Anterior cingulate cortex (tissue), 58 donors: ENCODE measurements at places on chromosomes 16 and 17.

GRCh38 chr16:24541233-24541933 is 2.0 kb downstream of the RBBP6 start:
- no peak for DNase-seq

- DNase-seq, result no peak
These were observed 53.0 kb downstream of the RPA1 start for GRCh38 chr17:1882836-1883235.

DNA sequence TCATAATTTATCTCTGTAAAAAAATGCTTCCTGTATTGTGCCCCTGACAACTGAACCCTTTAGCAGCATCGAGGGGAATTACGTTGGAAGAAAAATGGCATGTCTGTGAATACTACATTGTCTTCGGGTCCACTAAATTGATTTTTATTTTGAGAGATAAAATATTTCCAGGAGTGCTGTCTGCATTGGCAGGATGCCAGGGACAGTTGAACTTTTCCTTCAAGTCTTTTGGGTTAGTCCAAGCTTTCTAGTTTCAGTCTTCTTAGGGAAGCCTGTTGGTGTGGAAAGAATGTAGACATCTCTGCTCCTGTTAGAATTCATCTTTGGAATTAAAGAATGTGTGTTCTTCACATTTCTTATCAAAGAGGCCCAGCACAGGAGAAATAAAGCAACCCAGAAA is 557.9 kb downstream of the TMEM114 start:
- no peak for DNase-seq

GRCh38 chr16:87584271-87584670 is 18.0 kb upstream of the JPH3 start:
- no peak for DNase-seq

- no peak for DNase-seq
These were observed 80.8 kb upstream of the TRAP1 start for GRCh38 chr16:3797904-3798811.

GRCh38 chr16:886084-886543 is 84.7 kb downstream of the LMF1 start:
- peak; percentile 23 for DNase-seq

GRCh38 chr17:30933966-30934365 is 12.2 kb downstream of the ADAP2 start:
- DNase-seq, result no peak

- DNase-seq, result no peak
These were observed 12.0 kb downstream of the HOXB4 start for GRCh38 chr17:48565925-48566710.

- DNase-seq, result no peak
These were observed 97.1 kb downstream of the PITPNC1 start for GRCh38 chr17:67474081-67474661.

DNA sequence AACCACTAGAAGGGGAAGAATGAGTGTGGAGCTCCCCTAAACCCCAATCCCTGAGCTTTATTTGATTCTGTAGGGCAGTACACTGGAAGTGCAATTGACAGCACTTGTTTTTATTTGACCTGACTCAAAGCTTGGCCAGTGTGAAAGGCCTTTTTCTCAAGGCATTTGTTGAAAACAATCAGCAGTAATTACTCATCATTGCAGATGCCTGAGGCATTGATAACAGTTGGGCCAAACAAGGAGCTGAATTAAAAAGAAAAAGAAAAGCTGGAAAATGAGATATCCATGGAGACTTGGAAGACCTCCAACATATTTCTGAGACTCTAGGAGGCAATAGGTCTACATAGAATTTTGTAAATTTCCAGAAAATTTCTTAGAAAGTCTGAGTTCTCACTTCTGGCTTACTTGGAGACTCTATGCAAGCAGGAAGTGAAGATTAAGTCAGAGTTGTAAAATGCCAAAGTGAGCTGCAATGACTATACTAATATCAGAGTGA is 200.8 kb upstream of the KCNJ16 start:
- no peak for DNase-seq

DNA sequence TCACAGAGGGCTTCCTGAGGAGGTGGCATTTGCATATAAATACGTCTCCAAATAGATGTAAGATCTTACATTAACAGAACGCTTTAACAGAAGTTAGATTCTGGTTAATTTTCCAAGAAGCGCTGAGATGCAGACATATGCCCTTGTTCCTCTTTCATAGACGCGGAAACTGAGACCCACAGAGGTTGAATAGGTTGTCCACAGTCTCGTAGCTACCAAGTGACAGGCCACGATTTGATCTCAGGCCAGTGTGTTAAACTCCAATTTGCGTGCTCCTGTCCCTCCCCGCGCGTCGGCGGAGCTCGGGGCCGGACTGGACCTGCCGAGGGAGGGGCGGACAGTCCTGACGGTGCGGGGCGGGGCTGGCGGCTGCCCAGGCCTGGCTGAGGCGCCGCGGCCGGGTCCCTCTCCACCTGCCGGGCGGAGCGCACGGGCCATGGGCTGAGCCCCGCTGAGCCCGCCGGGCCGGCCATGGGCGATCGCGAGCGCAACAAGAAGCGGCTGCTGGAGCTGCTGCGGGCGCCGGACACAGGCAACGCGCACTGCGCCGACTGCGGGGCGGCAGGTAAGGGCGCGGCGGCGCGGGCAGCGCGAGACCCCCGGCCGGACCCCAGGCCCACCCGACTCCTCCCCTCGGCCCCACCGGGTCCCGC is at the start of gene ADAP2:
ADAP2 (plus strand) TSS at position 402 of the 653 bp plus-strand sequence; CDS start at position 472, 70 bp downstream.
- no peak for DNase-seq

DNA sequence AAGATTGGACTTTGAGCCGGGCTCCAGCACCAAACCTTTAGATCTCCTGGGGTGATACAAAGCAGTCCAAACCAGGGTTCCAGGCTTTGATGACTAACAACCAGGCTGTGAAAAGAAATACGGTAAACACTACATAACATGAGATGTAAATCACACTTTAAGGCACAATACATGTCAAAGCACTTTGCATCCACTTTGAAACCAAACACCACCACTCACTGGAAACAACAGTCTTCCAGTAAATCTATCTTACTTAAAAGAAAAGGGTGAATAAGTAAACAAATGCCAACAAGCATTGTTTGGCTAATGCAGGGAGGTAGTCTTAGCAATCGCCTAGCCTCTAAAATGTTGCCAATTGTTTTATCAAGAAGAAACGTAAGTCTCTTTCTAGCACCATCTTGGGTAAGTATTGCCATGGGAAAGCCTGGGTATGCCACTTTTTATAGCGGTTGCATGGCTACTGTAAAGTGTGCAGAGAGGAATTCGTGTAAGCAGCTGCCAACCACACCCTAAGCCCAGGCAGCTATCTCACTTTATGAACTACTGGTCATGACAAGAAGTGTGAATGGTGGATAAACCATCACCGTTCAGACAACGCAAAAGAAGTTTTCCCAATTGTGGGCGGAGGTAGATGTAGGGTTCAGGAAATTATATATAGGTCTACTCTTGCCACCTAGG is 267.4 kb upstream of the PSMD7 start:
- no peak for DNase-seq

DNA sequence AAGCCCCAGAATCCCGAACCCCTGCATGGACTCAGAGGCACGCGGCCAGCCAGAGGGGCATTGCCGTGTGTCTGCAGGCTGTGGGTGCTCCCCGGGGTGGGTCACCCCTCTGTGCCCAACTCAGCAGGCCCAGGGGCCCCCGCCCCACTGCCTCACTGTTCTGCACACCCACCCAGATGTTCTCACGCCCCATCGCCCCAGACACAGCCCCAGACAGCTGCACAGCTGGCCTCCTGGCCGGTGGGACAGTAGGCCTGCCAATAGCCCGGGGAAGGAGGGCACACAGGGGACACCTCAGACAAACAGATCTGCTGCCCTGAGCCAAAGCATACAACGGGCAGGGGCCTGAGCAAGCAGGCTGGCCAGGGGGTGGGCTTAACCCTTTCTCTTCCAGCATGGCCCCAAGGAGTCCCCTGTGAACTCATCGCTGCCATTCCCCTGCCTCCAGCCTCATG is 27.6 kb upstream of the NXPH3 start:
- DNase-seq, result no peak

GRCh38 chr17:56675876-56676660 is 82.6 kb downstream of the NOG start:
- no peak for DNase-seq

DNA sequence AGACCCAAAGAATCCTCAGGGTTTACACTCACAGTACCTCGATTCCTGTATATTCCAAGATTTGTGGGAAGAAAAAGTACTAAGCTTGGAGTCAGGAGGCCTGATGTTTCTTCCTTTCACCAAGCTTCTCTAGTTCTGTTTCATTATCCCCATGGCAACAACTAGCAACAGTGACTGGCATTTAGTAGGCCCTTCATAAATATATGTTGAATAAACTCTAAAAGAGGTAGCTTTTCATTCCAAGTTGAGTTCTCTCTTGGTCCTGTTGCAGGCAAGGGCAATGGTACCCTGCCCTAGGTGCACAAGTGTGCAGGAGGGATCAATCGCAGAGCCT is 527 bp upstream of the UBE2Z start:
- DNase-seq, result no peak

- DNase-seq, result no peak
These were observed 63.1 kb downstream of the IKZF3 start for GRCh38 chr17:39801055-39801454.

GRCh38 chr17:40105861-40106759 is 5.7 kb upstream of the NR1D1 start:
- no peak for DNase-seq

DNA sequence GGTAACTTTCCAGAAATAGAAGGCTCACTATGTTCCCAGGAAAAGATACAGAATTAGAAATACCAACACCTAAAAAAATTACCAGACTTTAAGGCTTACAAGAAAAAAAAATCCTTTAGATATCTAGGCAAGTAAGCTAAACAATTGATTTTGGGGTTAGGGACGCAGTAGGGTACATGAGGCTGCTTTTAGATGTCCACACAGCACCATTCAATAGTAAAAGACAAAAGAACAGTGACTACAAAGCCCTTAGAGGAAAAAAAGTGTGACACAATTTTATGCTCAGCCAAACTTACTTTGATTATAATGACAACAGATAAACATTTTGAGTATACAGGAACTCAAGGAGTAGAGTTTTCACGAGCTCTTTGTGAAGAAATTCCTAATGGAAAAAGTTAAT is 29.9 kb downstream of the METTL16 start:
- DNase-seq, result no peak

DNA sequence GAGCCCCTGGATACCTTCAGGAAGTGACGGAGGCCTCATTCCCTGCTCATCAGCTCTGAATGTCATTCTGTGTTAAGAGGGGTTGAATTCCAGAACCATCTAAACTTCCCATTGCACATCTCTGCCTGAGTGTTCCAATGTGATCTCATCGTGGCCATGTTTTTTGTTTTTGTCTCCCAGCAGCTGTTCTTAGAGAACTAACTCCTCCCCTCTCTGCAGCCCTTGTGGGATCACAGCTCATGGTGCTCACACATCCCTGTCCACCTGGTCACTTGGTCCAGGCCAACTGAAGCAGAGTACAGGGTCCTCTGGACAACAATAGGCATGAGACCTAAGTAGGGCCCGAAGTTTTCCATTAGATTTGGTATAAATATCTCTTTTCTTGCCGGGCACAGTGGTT is 6.0 kb upstream of the SYT17 start:
- no peak for DNase-seq

DNA sequence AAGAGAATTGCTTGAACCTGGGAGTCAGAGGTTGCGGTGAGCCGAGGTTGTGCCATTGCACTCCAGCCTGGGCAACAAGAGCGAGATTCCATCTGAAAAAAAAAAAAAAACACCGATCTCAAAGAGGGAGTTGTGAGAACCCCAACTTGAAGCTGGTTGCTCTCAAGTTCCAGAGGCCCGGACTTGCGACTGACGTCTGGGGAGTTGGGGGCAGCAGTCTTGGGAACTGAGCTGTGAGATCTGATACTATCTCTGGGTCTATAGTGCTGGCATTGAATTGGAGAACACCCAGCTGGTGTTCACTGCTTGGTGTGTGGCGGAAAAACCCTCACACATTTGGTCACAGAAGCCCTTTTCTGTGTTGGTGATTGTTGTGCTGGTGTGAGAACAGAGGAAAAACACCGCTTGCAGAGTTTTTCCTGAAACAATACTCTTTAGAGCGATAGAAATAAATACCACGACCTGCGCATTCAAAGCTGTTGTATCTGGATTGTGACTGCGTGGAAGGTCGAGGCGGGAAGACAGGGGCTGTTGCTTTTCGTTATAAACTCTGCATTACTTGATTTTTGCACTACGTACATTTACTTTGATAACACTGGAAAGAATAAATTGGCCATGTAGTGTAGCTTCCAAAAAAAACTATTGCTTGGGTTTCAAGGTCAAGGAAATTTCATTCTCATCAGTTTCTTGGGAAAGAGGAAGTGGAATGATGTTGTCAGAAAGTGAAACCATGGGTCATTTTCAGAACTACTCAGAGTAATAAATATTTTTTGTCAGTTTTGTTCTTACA is 8.8 kb downstream of the SCIMP start:
- no peak for DNase-seq

DNA sequence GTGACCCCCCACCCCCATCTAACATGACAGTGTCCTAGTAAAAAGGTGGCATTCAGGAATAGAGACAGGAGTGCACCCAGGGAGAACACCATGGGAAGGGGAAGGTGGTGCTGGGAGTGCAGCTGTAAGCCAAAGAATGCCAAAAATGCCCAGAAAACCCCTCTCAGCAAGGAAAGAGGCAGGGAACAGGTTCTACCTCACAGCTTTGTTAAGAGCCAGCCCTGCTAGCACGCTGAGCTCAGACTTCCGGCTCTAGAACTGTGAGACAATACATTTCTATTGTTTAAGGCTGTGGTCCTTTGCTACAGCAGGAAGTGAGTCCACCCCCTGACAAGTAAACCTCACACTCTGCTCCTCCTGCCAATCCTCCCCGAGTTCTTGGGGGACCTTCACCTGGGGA is 302.4 kb upstream of the N4BP1 start:
- DNase-seq, result no peak

DNA sequence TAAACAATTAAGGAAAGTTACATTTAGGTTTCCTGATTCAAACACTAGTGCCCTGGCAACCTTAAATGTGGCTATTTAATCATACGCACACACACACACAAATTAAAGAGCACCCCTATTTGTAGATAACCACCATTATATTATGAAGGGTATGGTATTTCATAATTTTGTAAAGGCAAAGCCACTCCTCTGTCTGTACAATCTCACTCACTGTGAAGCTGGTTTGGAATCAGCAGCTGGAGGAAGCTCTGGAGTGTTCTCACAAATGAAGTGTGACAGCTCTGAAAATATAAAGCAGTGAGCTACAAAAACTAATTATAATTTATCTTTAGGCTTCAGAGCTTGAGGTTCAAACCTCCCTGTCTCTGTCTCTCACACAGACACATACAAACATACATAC is 57.9 kb upstream of the KCNJ16 start:
- DNase-seq, result no peak

GRCh38 chr16:23773339-23773738 is 18.5 kb downstream of the CHP2 start:
- no peak for DNase-seq

DNA sequence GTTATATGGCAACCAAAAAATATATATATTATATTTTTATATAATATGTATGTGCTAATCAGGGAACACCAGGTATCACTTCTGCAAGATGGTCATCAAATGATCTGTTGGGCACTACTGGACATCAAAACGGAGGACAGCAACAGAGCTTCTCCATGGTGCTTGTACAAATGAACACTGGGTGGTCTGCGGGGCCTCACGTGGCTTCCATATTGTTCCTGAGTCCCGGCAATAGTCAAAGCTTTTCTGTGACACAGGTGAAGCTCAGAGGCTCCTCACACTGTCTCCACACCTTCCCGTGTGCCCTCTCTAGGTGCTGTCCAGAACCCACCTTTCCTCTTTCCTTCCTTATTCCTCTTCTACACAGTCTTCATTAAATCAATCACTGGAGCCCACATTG is 149.9 kb upstream of the PIRT start:
- no peak for DNase-seq
